Activated T-cell treated with anti-CD3 and anti-CD28 coated beads, Interleukin-2, amount 50 U/mL, for 1 hour (primary cell): ENCODE measurements at places on chromosomes 16 and 17.

- DNase-seq, result no peak
These were observed 1.2 kb upstream of the IGSF6 start for GRCh38 chr16:21653571-21653970.

DNA sequence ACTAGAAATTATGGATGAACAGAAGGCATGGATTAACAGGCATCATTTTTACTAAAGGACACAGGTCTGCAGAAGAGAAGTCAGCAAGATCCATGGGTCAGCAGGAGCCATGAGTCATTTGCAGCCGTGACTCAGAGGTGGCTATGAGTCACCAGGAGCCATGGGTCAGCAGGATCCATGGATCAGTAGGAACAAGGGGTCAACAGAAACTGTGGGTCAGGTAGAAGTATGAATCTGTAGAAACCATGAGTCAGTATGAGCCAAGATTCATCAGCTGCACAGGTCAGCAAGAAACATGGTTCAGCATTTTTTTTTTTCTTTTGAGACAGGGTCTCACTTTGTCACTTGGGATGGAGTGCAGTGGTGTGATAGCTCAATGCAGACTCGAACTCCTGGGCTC lies 58.2 kb upstream of the HS3ST4 start:
- no peak for DNase-seq

DNA sequence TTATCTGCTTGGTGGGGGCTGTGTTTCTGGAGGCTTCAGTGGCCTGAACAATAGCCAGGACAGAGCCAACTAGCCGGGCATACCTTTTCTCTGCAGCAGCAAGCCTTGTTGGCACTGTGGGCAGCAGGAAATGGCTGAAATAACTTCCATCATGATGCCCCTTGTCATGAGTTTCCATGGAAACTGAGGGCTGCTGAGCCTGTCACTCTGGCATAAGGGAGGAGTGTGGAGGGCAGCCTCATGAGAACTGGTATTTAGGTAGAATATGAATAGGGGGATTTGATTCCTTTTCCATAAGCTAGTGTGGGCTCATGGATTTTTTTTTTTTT lies 39.4 kb downstream of the PLCG2 start:
- no peak for DNase-seq

- DNase-seq, result no peak
These were observed 40.8 kb downstream of the MRTFB start for GRCh38 chr16:14111713-14112538.

DNA sequence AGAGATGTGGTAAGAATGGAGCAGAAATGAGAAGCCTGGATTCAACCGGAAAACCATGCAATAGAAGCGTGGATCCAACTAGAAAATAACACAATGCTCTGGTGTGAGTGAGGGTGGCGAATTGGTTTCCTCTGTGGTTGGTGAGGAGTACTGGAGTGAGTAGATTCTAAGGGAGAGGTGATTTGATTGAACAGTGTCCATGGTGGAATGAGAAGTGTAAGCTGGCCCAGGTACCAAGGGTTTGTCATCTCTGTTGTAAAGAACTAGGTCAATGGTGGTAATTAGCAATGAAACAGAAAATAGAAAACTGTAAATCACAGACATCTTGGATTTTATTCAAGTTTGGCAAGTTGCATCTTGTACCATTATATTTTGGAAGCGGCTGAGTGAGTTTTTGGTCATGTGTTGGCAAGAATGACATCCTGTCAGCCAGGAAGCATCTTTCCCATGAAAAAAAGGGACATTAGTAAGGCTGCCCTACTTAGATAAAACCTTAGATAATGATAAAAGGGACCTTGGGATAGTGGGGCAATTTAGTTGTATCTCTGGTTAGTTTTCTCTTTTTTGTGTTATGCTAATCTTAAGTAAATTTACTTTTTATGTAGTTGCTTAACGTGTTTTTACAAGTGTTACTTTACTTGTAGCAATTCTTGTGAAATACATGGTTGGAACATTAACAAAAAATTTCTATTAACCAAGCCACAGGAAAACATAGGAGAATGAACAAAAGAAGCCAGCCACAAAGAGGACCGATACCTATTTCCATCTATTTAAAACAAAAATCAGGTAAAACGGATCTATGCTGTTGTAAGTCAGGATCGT lies 20.9 kb downstream of the HSD17B2 start:
- no peak for DNase-seq

DNA sequence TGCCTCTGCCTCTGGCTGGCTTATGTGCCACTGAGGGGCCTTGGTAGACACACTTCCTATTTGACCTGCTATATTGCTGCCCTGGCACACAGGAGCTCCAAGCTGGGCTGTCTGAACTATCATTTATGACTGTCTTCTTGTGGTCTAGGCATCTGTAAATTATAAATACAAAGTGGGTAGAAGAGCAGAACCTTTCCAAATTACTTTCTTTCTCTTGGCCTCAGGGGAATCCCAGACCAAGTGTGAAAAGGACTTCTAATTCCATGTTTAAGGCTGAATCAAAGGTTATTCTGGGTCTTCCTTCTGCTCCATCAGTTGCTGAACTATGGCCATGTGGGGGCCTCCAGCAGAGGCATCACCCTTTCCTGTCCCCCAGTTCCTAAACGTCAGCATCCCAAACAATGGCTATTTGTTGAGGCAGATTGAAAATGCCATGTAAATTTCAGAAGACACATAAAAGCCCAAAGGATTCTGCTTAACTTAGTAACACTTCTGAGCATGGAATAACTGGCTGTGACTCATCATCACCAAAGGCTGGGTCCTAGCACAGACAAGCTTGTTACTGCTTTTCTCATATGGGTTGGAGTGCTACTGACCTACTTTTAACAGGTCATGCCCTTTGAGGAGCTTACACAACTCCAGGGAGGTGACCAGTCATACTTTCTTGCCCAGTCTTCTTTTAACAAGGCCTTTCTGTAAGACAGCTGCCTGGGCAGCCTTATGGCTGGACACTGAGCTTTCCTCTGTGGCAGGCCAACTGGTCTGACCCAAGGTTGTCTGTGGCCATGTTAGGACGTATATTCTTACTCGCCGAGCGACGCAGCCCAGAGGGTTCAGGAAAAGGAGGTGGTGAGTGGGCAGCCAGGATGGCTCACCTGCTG lies 154.8 kb downstream of the VPS53 start:
- no peak for DNase-seq

- no peak for DNase-seq
These were observed 593 bp downstream of the CDIPT start for GRCh38 chr16:29862383-29862883.

DNA sequence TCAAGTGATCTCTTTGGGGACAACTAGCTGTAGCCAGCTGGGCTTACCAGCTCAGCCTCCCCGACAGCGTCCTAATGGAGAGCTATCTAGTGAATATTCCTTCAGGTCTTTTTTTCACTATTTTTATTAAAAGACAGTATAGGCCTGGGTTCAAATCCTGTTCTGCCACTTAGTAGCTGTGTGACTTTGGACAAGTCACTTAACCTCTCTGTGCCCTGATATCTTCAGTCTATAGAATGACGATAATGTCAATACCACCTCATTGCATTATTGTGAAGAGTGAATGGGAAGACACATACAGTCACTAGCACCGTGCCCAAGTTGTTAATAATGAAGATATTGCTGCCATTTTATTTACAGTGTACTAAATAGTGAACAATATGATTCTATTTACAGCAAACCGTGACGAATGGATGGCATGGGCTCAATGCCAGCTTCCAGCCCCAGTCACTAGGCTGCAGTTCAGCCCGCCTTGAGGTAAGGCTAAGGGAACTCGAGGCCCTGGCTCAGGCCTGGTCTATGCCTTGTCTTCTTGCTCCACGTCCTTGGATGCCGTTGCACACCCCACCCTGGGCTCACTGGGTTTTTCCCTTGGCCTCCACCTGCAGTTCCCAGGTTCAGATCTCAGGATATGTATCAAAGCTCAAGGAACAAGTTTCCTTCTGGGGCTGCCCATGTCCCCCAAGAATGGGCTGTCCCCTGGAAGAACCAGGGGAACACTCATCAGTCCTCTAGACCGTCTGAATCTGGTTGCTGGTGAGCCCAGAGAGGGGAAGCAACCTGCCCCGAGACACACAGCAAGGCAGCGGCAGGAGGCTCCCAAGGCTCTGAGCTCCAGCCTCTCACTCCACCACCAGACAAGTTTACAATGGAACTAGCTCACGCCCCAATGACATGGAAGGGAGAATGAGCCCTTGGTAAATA lies 95.4 kb upstream of the TNRC6C start:
- DNase-seq, result no peak

GRCh38 chr17:12637745-12638651 lies 27.7 kb upstream of the MYOCD start:
- DNase-seq, result no peak

DNA sequence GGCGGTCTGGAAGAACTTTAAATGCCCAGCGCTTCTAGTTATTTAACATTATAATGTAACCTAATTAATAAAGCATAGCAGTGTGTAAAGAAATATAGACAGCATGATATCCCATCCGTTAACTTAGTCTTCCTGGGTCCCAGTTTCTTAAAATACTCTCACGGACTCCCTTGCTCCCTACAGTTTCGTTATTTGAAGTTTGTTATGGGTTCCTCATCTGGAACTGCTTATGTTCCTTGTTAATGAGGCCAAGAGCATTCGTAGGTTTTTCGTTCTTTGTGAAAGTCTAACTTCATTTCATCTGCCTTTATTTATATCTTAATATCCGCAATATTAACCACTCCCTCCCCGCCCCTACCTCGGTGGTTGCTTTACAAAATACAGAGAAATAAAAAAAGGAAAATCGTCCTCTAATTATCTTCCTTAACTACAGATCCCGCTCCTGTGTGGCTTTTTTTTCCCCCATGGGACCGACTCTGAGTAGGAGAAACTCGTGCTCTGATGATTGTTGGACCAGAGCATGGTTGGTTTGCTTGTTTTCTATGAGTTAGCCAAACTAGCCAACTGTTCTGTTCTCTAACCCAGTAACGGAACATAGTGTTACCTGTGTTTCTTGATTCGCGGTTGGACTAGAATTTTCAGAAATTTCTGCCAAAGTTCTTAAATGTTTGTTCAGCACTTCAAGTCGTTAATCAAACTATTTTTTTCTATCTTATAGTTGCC lies 863 bp downstream of the ADPRM start:
- DNase-seq, result no peak

DNA sequence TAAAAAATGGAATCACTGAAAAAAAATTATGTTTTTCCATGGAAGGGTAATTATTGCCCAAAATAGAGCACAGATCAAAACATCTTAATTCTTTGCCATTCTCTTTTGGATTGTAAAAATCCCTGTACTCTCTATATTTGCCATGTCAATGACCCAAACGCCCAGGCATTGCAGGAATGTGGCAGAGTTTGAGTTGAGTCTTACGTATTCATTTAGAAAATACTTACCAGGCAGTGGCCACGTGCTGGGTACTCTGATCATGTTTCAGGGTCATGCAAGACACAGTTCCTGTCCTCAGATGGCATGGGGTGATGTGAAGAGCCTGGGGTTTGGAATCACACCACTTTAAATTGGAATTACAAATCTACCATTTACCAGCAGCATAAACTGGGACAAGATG lies 267.7 kb downstream of the ABCC12 start:
- DNase-seq, result no peak
